Activated naive CD4-positive, alpha-beta T cell treated with anti-CD3 and anti-CD28 coated beads for 36 hours (primary cell): ENCODE measurements at places on chromosomes 5 and 9.

- peak overlapping the region; percentile 90 for H3K4me3 ChIP-seq
- no peak overlapping the region for H3K27ac ChIP-seq
- H3K36me3 ChIP-seq: peaks cover 3% of the 10 kb centered on the region
- H3K27me3 ChIP-seq: peaks cover under 1% of the 10 kb centered on the region
- DNase-seq: peak; percentile 54
- peaks cover 25% of the 10 kb centered on the region for H3K4me1 ChIP-seq
Observed at GRCh38 chr5:103258957-103259704, 568 bp downstream of the MACIR start.

- H3K36me3 ChIP-seq: no peaks in the 10 kb centered on the region
- peaks cover 31% of the 10 kb centered on the region for H3K27me3 ChIP-seq
- no peak for DNase-seq
Observed at GRCh38 chr9:121738968-121739367, 87.5 kb downstream of the DAB2IP start.

DNA sequence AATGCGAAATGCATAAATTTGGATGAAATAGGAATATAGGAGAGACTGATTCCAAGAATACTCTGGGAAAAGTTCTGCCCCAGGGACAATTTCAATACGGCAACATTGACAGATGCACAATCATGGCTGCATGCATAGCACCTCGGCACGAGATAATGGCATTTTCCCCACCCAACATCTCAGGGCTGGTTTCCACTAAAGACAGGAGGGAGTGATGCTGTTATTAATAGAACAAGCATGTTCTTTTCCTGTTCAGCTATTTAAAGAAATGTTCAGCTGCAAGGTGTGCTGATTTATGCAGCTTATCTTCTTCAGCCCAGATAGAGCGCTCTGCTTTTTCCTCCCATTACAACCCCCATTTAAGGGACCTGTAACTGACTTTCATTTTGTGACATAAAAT lies 740.2 kb downstream of the TLR4 start:
- DNase-seq: no peak
- no peak overlapping the region for H3K4me3 ChIP-seq
- no peaks in the 10 kb centered on the region for H3K36me3 ChIP-seq
- H3K27me3 ChIP-seq: no peaks in the 10 kb centered on the region

- H3K4me1 ChIP-seq: no peaks in the 10 kb centered on the region
- no peak overlapping the region for H3K4me3 ChIP-seq
- H3K27me3 ChIP-seq: peaks cover 32% of the 10 kb centered on the region
- DNase-seq: no peak
- no peaks in the 10 kb centered on the region for H3K36me3 ChIP-seq
Observed at GRCh38 chr9:87950765-87951488, 23.4 kb downstream of the CDK20 start.

- H3K27ac ChIP-seq: peak overlapping the region; percentile 95
- peaks cover 94% of the 10 kb centered on the region for H3K4me1 ChIP-seq
- no peaks in the 10 kb centered on the region for H3K27me3 ChIP-seq
- peaks cover 12% of the 10 kb centered on the region for H3K36me3 ChIP-seq
- peak overlapping the region; percentile 46 for H3K4me3 ChIP-seq
Observed at GRCh38 chr5:132426525-132427138, 57.1 kb downstream of the SLC22A5 start.

DNA sequence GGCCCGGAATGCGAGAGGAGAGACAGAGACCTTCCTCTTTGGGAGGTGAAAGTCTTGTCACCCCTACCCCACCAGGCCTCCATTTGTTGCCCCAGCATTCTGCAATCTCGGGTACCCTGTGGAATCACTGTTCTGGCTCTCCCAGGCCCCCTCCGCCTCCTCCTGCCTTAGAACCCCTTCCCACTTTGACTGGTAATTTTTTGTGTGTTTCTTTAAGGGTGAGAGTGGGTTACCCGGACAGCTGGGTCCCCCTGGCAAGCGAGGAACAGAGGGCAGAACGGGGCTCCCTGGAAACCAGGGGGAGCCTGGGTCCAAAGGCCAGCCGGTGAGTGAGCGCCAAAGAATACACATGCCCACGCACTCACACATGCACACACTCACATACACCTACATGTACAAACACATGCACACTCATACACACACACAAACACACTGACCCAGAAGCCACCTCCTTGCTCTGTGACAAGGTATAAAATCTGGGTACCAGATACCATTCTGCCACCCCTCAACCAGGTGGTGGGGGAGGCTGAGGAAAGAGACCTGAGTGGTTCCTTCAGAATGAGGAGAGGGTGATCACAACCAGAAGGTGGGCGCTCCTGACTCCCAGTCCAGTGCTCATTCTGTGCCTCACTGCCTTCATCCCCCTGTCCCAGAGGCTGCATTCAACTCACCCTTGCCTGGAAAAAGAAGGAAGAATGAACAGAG lies 30.9 kb upstream of the ORM1 start:
- H3K4me1 ChIP-seq: peaks cover 2% of the 10 kb centered on the region
- H3K4me3 ChIP-seq: no peak overlapping the region
- no peak for DNase-seq
- peaks cover 2% of the 10 kb centered on the region for H3K27me3 ChIP-seq
- H3K36me3 ChIP-seq: peaks cover 21% of the 10 kb centered on the region

DNA sequence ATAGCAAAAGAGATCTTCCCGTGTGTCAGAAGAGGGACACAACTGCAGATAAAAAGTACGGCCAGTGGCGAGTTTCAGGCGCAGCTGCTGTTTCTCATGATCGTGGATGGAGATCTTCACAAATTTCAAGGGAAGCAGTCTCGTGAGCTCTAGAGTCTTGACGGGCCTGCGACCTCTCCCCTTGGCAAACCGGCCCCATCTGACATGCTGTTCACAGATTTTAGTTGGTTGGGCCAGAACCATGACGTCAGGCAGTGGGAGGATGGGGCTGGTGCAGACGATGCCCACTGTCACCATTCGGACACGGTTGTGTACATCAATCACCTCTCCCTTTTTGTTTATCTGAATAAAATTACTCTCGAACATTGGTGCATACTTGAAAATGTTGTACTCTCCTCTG lies 396 bp downstream of the GARIN3 start:
- no peak for DNase-seq
- no peak overlapping the region for H3K4me3 ChIP-seq
- H3K4me1 ChIP-seq: peaks cover 76% of the 10 kb centered on the region
- H3K27me3 ChIP-seq: no peaks in the 10 kb centered on the region
- peaks cover 9% of the 10 kb centered on the region for H3K36me3 ChIP-seq

- DNase-seq: no peak
- H3K27ac ChIP-seq: no peak overlapping the region
- no peaks in the 10 kb centered on the region for H3K4me1 ChIP-seq
- peaks cover 39% of the 10 kb centered on the region for H3K27me3 ChIP-seq
- H3K4me3 ChIP-seq: no peak overlapping the region
Observed at GRCh38 chr5:124737651-124738050, 8.8 kb downstream of the ZNF608 start.

GRCh38 chr9:130995086-130996011 lies 13.6 kb upstream of the LAMC3 start:
- no peak for DNase-seq
- no peak overlapping the region for H3K27ac ChIP-seq
- no peak overlapping the region for H3K4me3 ChIP-seq
- peaks cover 5% of the 10 kb centered on the region for H3K27me3 ChIP-seq

DNA sequence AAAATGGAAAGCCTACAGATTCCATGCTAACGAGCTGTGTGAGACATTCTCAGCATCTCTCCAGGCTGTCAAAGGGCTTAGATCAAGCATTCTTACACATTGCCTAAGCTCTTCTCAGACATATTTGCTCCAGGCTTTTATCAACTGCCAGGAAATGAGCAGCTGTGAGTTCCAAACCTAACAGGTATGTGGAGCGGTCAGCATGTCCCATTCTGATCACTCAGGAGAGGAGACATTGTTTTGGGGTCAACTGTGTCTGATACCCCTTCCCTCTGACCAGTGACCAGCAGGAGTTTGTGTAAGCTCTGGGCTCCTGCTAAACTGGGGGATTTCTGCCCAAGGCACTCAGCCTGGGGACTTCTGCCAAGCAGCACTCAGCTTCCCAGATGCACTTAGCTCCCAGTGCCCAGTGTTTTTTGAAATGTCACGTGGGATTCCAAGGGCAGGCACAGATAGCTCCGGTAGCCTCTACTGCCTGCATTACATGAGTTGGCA lies 229.1 kb downstream of the SEC61B start:
- H3K4me1 ChIP-seq: no peaks in the 10 kb centered on the region
- DNase-seq: no peak
- H3K27me3 ChIP-seq: peaks cover 22% of the 10 kb centered on the region
- H3K4me3 ChIP-seq: no peak overlapping the region
